ENCODE measurements at places on chromosomes 5 and 9.

GRCh38 chr9:81119591-81119990, 569.8 kb downstream of the TLE1 start:
- DNase-seq: no peak

DNA sequence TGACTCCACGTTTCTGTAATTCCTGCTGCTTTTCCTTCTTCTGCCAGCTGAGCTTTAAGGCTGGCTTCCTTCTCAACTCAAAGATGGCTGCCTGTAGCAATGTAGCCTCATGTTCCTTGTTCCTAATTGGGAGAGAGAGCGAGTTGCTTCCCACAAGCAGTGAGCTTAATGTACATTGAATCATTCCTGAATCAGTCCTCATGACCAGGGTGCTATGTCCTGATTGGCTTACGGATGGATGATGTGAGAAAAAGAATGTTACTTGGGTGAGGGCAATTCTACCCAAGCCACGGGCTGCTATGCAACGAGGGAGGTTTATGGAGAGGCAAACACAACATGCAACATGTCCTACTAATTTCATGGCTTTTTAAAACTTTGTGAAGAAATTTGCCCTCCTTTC, 356.2 kb downstream of the RASEF start:
- DNase-seq: peak; percentile 31

DNA sequence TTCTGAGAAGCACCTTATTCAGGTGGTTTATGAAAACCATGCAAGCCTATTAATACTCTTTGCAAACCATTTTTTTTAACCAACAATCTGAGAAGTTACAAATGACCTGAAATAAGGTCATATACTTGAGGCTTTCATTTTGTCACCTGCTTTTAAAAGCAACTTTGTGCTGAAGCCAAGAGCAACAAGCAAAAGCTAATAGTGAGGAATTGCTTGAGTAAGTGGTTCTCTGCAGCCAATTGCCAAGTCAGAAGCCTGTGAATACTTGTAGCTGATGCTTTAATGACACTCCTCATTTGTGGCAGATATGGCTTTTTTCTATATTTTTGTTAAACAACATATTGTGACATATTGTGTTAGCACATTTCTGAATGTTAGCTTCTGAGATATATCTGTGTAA, 126.7 kb upstream of the ZNF608 start:
- DNase-seq: no peak

DNA sequence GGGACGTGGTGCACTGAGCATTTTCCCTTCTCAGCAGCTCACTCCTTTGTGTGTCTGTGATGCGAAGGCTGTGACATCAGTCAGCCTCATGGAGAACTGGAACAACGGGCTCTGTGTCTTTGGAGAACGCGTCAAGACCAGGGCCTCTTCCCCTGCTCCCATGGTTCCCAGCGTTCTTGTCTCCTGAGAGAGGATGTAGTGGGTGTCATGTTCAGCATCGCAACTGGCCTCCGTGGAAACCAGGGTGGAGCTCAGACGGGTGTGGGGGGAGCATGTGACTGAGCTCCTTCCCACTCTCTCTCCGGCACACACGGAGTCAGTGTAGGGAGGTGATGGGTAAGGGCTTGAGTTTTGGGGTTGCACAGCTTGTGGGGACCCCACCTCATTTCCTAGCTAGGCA, 59.7 kb downstream of the TENT4A start:
- no peak for DNase-seq

DNA sequence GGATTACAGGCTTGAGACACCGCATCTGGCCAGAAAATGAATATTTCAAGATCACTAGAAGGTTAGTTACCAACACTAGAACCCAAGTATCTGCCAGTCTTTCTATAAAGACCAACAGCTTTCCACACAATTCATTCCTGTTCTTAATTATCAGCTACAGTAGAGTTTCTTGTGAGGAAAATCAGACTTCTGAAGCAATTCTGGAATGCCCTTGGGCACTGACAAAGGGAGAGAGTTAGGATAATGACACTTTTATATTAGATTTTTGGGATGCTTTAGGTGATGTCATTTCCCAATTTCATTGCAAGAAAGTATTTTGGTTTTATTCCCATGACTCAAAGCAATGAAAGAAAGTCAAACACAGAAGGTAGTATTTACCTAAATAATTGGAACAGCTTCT, 497.0 kb upstream of the TUSC1 start:
- DNase-seq: no peak

DNA sequence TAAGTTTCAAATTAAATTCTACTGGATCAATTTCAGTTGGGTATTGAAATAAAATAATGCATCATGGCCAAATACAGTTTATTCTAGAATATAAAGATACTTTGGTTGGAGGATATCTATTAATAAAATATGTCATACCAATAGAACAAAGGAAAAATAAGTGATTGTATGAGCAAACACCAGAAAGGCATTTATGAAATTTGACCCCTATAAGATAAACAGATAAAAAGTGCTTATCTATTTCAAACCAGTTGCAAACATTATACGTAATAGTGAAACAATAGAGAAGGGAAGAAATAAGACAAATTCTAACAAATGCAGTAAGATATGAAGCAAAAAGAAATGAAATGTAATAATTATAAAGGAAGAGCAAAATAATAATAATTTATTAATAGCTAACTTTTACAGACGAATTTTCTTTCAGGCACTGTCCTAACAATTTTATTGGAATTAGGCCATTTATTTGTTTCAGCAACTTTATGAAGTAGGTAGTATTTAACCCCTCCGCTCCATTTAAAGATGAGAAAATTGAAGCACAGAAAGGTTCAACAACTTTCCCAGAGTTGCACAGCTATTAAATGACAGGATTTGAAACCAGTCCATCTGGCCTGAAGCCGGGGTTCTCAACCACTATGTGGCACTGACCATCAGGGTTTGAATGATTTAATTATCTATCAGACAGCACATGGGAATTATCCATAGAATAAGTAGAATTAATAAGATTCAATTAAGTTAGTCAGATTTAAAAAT, 20.8 kb downstream of the ANKRD55 start:
- no peak for DNase-seq

DNA sequence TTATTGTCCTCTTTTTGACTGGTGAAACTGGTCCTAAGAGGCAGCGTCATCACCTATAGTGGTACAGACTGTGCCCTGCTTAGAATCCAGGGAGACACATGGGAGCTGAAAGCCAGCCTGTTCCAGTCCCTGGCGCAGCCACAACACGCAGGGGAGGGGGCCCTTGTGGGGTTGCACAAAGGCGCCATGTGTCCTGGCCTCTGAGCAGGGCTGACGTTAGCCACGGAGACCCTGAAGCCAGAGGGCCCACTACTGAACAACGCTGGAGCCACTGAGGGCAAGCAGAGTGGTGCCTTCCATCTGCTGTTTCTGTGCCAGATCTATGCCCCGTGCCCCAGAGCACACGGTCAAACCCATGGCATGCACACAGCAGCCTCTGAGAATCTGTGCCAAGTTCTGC, 147.3 kb downstream of the ACTL7B start:
- DNase-seq: no peak

- DNase-seq: no peak
Measured at GRCh38 chr5:118290204-118290603, 698.1 kb downstream of the DTWD2 start.

DNA sequence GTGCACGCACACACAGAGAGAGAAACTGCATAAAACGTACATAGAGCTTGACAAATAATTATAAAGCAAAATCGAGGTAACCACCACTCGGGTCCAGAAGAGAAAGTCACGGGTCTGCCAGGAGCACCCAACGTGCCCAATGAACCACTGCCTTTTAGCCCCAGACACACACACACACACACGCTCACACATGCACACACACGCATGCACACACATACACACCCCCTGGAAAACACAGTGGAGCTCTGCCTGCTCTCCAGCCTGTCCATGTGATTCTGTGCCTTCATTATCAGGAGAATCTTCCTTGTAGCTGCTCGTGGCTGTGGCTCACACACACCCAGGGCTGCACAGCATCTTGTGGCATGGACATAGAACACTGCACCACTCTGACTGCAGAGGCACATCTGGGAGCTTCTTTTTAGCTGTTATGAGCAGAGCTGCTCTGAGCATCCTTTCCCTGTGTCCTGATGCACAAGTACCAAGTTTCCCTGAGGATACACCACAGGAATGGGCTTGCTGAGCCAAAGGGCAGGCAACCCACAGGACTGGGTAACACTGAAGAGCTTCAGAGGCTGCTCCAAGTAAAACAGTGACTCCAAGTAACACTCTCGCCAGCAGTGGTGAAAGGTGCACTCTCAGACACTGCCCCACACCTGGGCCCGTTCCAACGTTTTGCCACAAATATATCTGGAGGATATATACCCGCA, 58.9 kb downstream of the CAMSAP1 start:
- no peak for DNase-seq

- DNase-seq: no peak
Measured at GRCh38 chr5:166746506-166746905, 1544.9 kb upstream of the WWC1 start.

GRCh38 chr9:19457693-19458009, 48.8 kb downstream of the ACER2 start:
- DNase-seq: no peak

- no peak for DNase-seq
Measured at GRCh38 chr9:89992326-89993198, 387.8 kb downstream of the GADD45G start.

DNA sequence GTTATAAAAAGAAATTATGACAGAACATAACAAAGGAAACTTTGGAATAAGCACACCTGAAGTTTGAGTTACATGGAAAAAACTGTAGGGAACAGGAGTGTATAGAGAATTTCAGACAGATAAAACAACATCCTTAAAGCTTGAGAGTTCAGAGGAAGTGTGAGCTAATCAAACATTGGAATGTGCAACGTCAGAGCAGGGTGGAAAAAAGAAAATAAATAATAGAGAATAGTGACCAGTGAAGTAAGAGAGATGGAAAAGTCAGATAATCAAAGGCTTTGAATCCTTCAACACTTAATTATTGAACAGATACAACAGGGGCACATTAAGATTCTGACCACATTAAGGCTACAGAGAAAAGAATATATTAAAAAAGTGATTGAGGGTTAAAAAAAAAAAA, 128.5 kb upstream of the CDH10 start:
- DNase-seq: no peak

GRCh38 chr5:76450054-76450453, 47.0 kb downstream of the IQGAP2 start:
- DNase-seq: no peak

- DNase-seq: no peak
Measured at GRCh38 chr5:6317116-6317798, 61.1 kb downstream of the MED10 start.

DNA sequence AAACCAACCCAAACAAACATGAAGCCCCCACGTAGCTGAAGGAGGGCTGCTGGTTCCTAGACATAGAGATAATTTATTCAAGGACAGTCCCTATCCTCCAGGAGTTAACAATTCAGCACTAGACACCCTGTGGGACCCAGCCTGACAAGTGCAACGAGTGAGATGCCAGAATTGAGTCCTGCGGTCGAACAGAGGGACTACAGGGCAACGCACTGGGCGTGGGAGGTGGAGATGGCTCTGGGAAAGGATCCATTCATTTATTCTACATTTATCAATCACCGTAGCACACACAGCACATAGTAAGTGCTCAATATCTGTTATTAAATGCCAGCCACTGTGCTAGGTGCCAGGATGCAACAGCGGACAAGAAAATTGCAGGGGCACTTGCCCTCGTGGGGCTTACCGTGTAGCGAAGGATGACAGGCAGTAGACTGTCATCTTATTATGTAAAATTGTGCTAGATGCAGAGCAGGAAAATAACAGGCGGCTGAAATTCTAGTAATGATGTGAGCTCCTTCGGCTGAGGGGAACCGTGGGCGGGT, 855 bp upstream of the ARHGAP26 start:
- no peak for DNase-seq

DNA sequence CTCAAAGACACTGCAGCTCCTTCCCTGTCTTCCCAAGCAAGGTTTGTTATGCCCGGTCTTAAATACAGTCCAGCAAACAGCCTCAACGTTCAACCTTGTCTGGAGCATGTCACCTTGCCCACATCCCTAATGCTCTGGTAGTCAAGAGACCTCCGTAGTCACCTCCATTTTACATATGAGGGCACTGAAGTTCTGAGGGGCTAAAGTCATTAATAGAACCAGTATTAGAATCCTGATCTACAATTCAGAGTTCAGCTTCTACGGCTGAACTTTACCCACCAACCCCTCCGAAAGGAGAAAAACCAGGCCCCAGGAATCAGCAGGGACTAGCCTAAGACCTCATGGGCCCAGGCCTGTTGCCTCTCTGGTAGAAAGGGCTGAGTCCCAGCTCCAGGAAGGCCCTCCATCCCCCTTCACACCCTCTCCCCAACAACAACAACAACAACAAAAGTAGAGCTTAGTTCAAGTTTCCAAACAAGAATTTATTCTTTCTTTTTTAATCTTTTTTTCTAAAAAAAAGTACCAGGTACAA, 795 bp upstream of the STOML2 start:
- no peak for DNase-seq

DNA sequence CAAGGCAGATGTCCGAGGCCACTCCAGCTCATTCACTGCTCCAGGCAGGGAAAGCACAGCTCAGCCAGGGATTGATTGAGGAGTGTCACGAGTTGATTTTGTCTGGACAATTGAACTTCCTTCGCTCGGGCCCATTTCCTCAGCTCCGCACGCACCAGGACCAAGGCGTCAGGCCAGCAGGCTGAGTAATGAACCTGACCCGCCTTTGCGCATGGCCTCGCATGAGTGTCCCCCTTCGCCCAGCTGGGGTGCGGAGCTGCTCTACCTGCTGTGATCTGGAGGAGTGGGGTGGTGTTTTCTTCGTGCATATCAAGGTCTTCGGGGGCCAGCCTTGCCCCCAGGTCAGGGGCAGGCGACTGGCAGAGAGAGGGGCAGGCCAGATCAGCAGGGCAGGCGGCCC, 44.0 kb downstream of the VAV2 start:
- DNase-seq: no peak

GRCh38 chr9:6584881-6585597, 60.5 kb downstream of the GLDC start:
- peak; percentile 57 for DNase-seq

GRCh38 chr5:180472269-180472668, 21.9 kb upstream of the CNOT6 start:
- DNase-seq: no peak

DNA sequence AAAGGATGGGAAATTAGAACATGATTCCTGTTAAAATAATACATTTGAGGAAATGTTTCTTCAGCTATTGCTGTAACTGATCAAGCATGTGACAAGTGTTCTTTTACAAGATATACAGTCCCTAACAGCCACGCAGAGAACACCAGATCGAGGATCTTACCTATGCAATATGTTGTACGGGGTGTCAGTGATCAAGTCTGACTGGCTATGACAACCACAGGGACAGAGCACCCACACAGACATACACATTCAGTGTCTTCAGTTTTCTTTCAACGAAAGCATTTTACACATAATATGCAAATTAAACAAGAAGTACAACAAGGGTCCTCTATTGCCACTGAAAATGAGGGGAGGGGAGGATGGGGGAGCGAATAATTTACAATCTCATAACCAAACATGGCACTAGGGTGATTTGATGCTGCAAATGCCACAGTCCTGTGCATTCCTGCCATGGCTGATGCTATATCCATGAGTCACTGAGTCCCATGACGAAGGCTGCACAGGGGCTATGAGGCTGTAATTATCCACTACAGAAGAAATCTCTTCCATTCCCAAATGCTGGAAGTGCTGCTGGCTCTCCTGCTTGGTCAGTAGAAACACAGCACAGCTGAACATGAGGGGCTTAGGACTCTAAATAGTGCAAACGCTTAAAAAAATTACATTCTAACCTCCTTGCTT, 118.2 kb downstream of the KLHL3 start:
- no peak for DNase-seq

- no peak for DNase-seq
Measured at GRCh38 chr9:97479496-97480159, 21.8 kb upstream of the TMOD1 start.

- DNase-seq: peak; percentile 92
Measured at GRCh38 chr9:81028504-81028903, 660.8 kb downstream of the TLE1 start.

Data from RKO (cell line).